ENCODE measurements at places on chromosomes 1 and 21. TPM values are rescaled to one million over a fixed set of nuclear protein-coding genes. Genes with fewer than 3 reads are reported as not detected.
A peak's percentile ranks its signal among the peaks of the same experiment; 100 is the strongest.

- DNase-seq = no peak
These were observed 2.1 kb upstream of the B4GALT2 start for GRCh38 chr1:43976890-43977289.

DNA sequence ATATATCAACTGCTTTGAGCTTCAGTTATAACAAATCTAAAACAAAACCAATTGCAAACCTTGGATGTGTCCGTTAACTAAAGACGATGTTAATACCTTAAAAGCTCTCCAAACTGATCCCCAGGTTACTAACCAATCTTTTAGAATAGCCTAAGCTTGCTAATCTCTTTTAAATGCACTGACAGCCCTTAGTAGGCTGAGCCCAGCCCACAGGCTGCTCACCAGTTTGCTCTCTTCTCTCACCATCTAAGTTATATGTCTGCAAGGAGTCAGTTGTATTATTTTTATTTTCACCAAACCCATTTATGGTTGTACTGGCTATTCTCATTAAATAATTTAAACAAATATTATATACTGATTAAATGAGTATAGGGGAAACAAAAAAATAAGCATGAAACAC is 199.5 kb downstream of the ADGRL2 start:
- no peak for DNase-seq

GRCh38 chr1:72283307-72284083 is 1.2 kb upstream of the NEGR1 start:
- peak; percentile 78 for DNase-seq

GRCh38 chr1:157104598-157105293 is 5.1 kb upstream of the ETV3L start:
- DNase-seq = no peak

HPCA gene
- total RNA-seq = 1.8 TPM

SPRR2F gene
- not detected for total RNA-seq

DNA sequence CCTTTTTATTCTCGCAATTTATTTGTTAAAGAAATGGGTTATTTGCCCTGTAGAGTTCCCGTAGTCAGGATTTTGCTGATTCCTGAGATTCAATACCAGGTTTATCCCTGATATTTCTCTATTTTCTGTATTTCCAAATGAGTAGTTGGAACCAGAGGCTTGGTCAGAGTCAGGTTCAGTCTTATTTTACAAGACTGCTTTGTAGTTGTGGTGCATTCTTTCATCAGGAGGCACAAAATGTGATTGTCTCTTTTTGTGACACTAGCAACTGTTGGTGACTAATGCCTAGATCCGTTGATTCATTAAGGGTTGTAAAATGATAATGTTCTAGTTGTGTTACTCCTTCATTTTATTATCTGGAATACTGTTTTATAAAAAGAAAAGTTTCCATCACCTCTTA is 95.5 kb upstream of the TPTE start:
- no peak for DNase-seq

DNA sequence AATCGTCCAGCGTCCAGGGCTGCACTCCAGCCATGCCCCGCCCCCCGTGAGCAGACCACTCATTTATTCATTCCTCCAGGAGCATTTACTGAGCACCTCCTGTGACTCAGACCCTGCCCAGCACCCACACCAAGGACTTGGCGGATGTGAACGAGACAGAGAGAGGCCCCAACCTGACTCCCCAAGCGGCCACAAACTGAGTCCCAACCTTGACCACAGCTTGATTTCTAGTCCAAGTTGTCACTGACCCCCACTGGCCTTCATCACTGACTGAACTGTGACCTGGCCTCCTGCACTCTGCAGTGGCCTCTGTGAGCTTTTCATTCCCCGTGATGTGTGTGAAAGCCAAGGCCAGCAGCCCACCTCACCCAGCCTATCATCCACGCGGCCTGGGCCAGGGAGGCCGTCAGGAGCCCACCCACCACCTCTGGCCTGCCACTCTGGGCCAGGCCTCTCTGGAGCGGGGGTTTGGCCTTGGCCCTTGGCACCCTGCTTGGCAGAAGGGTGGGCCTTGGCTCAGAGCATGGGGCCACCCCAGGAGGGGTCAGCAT is 19.3 kb upstream of the RUNX3 start:
- no peak for DNase-seq

Data from mucosa of gallbladder (tissue), 1 donor.